HuH-7 (cell line): ENCODE measurements at places on chromosomes 13 and 19.

- no peak for DNase-seq
These were observed 28.7 kb downstream of the GJA3 start for GRCh38 chr13:20132052-20132634.

DNA sequence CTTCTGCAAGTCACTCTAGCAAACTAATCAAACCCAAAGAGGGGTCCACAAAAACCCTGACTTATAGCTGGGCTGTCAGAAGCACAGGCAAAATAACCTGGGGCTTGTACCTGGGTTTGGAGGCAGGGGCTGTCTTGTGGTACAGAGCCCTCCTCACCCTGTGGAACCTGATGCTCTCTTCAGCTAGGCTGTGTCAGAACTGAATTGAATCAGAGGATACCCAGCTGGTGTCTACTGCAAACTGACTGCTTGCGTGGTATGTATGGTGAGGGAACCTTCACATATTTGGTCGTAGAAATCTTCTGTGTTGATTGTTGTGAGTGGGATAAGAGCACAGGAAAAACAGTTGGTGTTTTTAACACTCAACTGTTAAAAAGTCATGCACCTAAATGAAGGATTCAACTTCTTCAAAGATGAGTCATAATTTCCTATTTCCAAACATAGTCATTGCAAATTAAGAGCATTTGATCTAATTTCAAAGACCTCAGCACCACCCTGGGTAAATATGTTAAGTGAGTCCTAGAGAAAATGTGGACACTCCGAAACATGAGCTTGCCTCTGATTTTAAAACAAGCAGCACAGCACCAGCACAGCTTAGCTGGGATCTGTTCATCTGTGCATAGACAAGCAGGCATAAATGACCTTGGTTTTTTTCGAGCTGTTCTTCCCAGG, 840.2 kb downstream of the UQCRFS1 start:
- DNase-seq = no peak

- no peak for DNase-seq
These were observed 1115.4 kb downstream of the SLITRK1 start for GRCh38 chr13:82766732-82767321.

DNA sequence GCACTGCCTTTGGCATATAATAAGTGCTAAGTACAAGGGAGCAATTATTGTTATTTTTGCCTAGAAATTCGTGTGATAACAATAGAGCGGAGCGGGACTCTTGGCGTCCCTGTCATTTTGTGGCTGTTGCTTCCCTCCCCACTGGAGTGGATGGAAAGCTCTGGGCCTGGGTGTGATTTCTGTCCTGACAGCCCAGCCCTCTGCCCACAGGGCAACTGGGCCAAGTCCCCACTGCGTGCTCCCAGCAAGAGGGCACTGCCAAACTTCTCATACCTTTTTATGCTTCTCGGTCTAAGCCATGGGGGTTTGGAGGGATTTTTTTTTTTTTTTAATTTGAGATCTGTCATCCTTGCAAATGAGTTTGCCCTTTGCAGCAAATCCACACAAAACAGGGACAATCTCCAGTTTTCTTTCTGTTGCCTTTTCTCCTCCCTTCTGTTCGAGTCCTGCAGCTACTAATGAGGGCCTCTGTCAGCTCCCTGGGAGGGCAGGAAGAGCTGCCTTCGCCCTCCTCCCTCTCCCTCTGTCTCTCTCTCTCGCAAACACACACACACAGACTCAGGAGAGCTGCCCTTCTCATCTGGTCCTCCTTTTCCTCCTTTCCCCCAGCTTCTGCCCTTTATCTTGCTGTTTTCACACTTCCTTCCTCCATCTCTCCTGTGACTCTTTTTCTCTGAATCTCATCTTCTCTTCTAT, 103.9 kb downstream of the DNAJC15 start:
- no peak for DNase-seq

- no peak for DNase-seq
These were observed 41.6 kb downstream of the TEX29 start for GRCh38 chr13:111361873-111362648.

GRCh38 chr19:1807030-1807694, 4.9 kb downstream of the ATP8B3 start:
- DNase-seq = no peak

GRCh38 chr13:92873029-92873428, 353.6 kb upstream of the GPC6 start:
- DNase-seq = no peak

GRCh38 chr13:46983881-46984280, 87.0 kb upstream of the HTR2A start:
- no peak for DNase-seq

GRCh38 chr13:38830442-38831045, 143.7 kb downstream of the FREM2 start:
- DNase-seq = no peak

GRCh38 chr13:50891206-50891605, 18.4 kb upstream of the RNASEH2B start:
- no peak for DNase-seq

DNA sequence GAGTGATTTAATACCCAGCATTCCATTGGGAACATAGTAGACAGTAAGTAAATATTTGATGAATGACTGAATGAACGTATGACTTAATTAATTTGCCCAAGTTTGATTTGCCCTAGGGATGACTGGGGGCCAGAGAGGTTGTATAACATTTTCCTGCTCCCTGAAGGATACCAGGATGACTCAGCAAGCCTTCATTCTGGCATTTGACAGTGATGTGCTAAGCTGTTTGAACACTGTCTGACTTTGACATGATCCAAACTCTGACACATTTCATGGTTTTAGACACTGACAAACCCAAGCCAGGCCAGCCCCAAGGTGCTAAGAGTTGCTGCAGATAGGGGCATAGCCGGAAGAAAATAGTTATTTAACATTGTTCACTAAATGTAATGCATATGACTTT, 53.4 kb upstream of the KLF12 start:
- DNase-seq = no peak

GRCh38 chr19:10682397-10683063, 18.7 kb upstream of the QTRT1 start:
- DNase-seq = no peak

- DNase-seq = no peak
These were observed 7.7 kb upstream of the TIMM50 start for GRCh38 chr19:39472746-39473442.

DNA sequence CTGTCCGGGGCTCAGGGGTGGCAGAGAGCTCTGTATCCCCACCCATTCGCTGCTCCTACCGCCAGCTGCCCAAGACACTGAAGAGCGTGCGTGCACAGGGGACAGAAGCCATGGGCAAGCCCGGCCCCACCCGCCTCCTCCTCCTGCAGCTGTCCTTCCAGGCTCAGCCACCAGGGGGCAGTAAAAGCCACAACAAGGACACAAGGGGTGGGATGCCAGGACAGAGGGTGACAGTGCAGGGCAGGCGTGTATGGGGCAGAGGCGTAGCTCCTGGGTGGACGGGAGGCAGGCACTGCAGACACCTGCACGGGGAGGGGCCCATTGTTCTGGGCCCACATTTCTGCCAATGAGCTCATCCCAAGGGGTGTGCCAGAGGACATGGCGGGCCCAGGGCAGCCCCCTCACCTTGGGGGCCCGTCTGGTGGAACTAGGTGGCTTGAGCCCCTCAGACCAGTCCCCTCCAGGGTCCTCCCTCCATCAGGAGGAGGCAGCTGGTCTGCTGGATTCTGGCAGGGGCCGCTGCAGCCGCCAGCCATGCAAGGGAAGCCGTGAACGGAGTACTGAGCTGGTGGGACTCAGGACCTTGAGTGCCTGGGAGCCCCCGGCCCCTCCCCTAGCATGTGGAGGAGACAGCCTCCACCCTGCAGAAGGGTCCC, 61.2 kb downstream of the MLLT1 start:
- DNase-seq = peak; percentile 97

DNA sequence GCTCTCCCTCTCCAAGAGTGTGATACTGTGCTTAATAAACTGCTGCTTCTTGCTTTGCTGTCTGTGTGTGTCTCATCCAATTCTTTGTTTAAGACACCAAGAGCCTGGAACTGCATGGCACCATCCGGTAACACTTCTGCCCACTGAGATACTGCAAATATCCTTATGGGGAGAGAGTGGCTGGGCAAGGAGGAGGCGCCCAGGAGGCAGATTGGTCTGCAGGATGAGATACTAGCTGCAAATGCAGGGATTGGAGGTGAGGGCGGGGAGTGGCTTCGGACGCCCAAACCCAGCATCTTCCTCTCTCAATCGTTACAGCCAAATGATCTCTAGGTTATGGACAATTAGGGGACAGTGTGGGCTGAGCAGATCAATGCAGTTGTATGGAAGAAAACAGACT, 1.7 kb upstream of the SIGLEC7 start:
- no peak for DNase-seq

DNA sequence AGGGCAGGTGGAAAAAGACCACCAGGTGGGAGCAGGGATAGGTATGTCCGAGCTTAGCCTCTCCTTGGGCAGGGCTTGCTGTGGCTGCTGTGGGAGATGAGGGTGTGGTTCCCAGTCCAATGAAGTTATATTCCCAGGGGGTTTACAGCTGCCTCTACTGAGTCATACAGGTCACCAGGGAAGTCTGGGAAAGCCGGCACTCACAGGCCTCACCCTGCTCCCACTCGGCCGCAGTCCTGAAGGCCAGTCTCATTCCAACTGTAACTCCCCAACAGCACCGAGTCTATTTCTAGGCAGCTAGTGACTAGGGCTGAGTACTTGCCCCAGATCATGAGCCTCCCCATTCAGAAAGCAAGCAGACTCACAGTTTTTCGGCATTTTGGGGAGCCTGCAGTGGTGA, 77.1 kb downstream of the FNDC3A start:
- DNase-seq = no peak

GRCh38 chr13:51916962-51917361, 55.2 kb downstream of the CCDC70 start:
- no peak for DNase-seq

DNA sequence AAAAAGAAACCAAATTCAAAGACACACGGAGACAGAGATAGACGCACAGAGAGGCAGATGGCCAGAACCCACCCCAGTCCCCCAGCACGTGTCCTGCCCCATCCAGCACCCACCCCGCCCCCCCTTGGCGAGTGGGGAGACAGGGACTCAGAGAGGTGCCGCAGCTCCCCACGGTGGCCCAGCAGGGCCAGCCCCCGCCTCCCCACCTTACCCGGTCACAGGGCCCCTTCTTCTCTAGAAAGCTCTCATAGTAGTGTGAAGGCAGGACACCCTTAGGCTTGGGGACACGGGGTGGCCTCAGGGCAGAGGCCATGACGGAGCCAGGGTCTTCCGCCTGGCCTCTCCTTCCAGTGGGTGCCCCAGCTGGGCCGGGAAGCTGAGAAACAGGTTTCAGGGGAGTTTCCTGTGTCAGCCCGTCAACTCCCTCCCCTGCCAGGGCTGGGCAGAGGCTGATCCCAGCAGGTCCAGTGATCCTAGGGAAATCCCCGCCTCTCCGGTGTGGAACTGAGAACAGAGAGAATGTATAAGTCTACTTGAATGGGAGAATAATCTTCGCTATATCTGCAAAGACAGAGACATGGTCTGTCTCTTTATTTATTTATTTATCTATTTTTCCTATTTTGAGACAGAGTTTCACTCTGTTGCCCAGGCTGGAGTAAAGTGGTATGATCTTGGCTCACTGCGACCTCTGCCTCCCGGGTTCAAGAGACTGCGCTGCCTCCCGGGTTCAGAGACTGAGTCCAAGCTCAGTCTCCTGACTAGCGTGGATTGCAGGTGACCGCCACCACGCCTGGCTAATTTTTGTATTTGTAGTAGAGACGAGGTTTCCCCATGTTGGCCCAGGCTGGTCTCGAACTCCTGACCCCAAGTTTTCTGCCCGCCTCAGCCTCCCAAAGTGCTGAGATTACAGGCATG, at the start of gene STAP2:
STAP2 (minus strand) TSS at position 387 of the 915 bp plus-strand sequence; CDS start at position 313, 74 bp downstream.
- no peak for DNase-seq

DNA sequence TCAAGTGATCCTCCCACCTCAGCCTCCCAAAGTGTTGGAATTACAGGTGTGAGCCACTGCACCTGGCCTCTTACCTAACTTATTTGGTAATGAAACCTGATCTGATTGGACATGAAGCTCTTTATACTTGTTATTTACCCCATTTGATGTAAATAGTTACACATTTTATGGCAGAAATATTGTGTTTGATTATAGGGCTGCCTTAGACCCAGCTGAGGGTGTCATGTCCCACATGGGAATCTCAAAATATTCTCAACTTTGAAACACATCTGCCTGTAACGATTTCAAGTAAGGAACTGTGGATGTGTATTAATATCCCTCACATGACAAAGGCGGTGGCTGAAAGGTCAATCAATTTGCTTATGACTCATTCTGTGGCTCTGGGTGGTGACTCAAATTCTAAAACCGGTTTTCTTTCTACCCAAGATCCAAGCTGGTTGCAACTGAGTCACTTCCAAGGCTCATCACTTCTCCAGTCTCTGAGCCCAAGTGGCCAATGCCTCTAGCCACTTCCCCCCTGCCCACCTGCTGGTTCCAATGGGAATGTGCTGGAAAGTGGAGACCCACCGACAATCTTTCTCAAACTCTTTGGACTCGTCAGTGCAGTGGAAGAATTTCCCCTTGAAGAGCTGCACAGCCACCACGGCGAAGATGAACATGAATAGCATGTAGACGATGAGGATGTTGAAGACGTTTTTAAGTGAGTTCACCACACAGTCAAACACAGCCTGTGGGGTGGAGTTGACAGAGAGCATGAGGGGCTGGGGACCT, 110.9 kb downstream of the IER2 start:
- no peak for DNase-seq

GRCh38 chr13:21031594-21032275, 29.7 kb downstream of the LATS2 start:
- DNase-seq = no peak

DNA sequence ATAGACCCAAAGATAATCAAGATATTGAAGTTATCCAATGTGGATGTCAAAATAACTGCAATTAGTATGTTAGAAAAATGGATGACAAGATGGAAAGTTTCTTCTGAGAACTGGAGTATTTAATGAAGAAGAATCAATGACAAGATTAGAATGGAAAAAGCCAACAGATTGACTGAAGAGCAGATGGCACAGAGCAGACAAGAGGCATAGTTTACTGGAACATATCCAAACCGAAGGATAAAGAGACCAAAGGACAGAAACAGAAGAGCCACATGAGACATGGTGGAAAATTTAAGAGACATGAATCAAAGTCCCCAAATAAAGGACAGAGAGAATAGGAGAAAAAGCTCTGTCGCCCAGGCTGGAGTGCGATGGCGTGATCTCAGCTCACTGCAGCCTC, 89.6 kb upstream of the RXFP2 start:
- DNase-seq = no peak

DNA sequence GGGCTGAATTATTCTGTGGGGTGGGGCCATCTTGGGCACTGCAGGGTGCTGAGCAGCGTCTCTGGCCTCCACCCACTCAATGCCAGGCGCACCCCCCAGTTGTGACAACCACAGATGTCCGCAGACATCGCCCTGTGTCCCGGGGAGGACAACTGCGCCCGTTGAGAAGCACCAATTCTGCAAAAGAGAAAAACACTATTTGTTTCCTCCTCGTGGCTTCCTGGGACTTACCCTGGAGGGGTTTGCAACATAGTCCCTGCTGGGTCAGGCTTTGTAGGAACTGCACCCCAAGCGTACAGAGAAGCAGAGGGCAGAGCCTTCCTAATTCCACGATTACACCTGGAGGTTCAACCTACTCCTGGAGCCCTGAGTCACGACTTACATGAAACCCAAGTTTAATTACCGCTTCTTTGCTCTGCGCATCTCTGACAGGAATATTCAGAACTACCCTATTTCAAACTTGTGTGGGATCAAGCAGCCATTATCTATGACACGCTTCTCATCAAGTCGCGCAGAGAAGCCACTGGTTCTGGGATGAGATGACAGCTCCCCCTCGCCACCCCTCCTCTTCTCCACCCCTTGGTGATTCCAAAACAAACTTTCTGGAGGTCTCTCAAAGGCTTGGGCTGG, 11.1 kb upstream of the SLC39A3 start:
- DNase-seq = no peak

GRCh38 chr19:3336680-3337523, 29.5 kb upstream of the NFIC start:
- no peak for DNase-seq

GRCh38 chr13:80574113-80574850, 233.4 kb upstream of the SPRY2 start:
- DNase-seq = no peak
